ENCODE measurements at places on chromosomes 7 and 10. TPM values are rescaled to one million over a fixed set of nuclear protein-coding genes. Genes with fewer than 3 reads are reported as not detected.

DNA sequence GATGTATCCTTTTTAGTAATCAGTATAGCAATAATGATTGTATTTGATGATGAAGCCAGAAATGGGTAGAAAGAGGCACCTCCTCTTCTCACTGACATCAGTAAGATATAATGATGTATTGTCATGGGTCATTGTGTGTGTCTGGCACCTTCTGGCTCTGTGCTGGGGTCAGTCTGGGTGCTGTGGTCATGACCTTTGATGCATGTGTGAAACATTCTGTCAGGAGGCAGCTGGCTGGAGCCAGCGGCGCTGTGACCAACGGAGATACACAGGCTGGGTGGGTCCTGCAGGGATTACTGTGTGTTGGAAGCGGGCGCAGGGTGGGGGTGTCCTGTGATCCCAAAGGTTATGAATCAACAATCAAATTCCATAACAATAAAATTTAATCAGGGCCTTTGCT is 35.2 kb downstream of the EEPD1 start:
- no peak for DNase-seq

- DNase-seq: no peak
These were observed 3.5 kb downstream of the NRCAM start for GRCh38 chr7:108452707-108453106.

- DNase-seq: no peak
These were observed 57.8 kb downstream of the COL26A1 start for GRCh38 chr7:101420436-101420835.

GRCh38 chr10:101889256-101890210 is 45.9 kb upstream of the KCNIP2 start:
- DNase-seq: peak; percentile 49

- peak; percentile 1 for DNase-seq
These were observed 78.8 kb downstream of the STK31 start for GRCh38 chr7:23788843-23789242.

- no peak for DNase-seq
These were observed 138.0 kb downstream of the FRMD4A start for GRCh38 chr10:14192746-14193145.

- DNase-seq: no peak
These were observed 54.9 kb downstream of the ODAD2 start for GRCh38 chr10:27944005-27944404.

DNA sequence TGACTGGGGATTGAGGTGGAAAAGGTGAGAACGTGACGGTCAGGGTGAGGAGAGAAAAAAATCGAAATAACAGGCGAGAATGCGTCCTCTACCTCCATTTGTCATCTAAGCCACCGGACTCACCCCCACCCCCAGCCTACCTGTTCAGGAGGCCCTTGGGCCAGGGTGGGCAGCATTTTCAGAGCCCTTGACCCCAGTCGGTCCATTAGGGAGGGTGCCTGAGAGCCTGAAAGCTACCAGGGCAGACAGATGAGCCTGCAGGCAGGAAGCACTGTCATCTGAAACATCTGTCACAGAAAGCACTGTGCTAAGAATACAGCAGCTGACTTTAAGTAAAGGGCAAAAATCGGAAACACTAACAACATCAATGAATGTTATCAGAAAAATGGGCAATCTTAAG is 47.0 kb downstream of the MAD1L1 start:
- no peak for DNase-seq

DNA sequence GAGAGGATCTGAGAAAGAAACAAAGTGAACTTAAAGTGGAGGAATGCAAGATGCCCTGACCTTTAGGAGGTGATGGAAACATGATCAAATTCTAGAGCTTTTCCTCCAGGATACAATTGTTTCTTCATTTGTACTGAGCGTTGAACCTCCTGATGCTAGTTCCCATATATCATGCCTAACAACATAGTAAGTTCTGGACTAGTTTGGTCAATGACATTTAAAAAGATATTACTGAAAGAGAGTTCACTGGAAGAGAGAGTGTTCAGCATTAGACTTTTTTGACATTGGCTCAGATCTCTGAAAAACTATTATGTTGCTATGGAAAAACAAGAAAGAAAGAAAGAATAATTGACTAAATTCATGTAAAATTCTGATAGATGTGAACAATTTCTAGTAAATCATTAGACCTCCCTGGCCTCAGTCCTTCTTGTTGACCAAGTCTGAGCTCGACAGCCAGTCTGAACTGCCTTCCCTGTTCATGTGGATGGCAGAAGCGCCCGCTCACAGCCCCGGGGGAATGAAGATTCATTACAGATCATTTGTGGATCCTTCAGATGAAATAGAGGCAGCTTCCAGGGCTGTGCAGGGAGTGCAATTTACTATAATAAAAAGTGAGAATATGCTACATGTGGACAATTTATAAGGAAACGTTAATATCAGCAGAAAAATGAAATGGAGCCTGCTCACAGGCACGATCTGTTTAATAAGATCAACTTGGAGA is 442.1 kb downstream of the GRID1 start:
- DNase-seq: no peak

- no peak for DNase-seq
These were observed 52.7 kb upstream of the BTRC start for GRCh38 chr10:101301111-101301731.

DNA sequence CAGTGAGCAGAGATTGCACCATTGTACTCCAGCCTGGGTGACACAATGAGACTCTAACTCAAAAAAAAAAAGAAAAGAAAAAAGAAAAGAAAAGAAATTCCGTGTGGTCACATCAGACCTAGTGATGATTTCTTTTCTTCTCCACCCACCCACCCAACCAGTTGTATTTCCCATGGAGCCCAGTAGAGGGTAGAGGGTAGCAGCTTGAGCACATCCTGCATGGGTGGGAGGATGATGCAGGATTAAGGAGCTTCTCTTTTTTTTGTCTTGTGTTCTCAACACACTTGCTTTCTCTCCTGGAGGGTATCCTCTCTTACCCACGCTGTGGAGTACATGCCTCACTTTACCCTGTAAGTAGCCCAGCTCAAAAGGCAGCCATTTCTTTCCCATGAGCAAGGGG is 118.6 kb upstream of the CARD11 start:
- no peak for DNase-seq

- peak; percentile 28 for DNase-seq
These were observed 275.0 kb upstream of the NPVF start for GRCh38 chr7:25503306-25503705.

The BLVRA gene
- total RNA-seq: 19.0 TPM

The WNT8B gene
- total RNA-seq: not detected

The C7orf57 gene
- 0.10 TPM for total RNA-seq

The GIMAP5 gene
- total RNA-seq: 11.5 TPM

The FGF8 gene
- not detected for total RNA-seq

The SPDYE1 gene
- total RNA-seq: 0.10 TPM
